ENCODE measurements at places on chromosomes 3 and 15.

- DNase-seq, result no peak
Observed at GRCh38 chr15:52103217-52104207, 9.1 kb downstream of the BCL2L10 start.

DNA sequence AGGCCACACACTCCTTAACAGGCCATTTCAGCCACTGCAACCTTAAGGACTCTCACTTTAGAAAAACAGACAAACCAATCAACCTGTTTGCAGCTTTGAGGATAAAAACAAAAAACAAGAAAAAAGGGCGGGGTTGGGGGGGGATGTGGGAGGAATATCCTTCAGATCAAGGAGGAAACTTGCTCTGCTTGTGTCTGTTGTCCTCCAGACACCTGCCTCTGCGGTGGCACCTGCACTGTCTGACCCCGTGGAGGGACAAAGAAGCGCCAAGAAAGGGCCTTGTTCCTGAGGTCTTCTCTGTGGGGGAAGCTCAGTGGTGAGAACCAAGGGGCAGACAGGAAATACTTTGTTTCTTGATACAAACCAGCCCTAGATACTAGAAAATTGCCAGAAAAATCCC lies 70.5 kb downstream of the POLR2M start:
- DNase-seq, result no peak

DNA sequence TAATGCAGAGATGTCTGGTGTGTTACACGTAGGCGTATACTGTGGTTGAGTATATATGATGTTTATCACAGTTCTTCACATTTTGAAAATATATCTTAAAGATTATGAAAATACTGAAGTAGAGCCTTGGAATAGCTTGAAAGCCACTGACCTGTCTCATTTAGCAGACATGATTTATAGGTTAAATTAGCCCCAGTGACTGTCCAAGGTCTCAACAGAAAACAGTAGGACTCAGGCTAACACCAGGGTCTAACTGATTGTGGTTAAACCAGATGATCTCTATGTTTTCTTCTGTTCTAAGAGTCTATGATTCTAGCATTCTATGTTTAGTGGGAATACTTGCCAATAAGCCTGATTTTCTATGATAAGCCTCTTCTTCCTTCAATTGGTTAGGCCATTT lies 166.4 kb upstream of the NR2E3 start:
- no peak for DNase-seq

- DNase-seq, result no peak
Observed at GRCh38 chr15:40285554-40286011, 2.7 kb upstream of the ANKRD63 start.

DNA sequence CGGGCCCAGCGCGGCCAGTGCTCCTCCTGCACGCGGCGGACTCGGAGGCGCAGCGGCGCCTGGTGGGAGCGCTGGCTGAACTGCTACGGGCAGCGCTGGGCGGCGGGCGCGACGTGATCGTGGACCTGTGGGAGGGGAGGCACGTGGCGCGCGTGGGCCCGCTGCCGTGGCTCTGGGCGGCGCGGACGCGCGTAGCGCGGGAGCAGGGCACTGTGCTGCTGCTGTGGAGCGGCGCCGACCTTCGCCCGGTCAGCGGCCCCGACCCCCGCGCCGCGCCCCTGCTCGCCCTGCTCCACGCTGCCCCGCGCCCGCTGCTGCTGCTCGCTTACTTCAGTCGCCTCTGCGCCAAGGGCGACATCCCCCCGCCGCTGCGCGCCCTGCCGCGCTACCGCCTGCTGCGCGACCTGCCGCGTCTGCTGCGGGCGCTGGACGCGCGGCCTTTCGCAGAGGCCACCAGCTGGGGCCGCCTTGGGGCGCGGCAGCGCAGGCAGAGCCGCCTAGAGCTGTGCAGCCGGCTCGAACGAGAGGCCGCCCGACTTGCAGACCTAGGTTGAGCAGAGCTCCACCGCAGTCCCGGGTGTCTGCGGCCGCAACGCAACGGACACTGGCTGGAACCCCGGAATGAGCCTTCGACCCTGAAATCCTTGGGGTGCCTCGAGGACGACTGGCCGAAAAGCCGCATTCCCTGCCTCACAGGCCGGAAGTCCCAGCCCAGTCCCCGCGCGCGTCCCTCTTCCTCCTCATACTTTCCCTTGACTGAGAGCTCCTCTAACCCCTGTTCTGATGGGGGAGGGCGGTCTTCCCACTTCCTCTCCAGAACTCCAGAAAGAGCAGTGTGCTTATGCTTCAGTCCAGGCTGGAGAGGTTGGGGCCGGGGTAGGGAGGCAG lies 1.4 kb upstream of the IL17RC start:
- DNase-seq, result no peak

- DNase-seq, result no peak
Observed at GRCh38 chr15:40313531-40314398, 6.0 kb upstream of the PLCB2 start.

GRCh38 chr15:55780292-55780691 lies 37.3 kb upstream of the PRTG start:
- DNase-seq, result no peak

GRCh38 chr3:50192689-50193141 lies 1.3 kb downstream of the GNAT1 start:
- DNase-seq, result peak; percentile 73

DNA sequence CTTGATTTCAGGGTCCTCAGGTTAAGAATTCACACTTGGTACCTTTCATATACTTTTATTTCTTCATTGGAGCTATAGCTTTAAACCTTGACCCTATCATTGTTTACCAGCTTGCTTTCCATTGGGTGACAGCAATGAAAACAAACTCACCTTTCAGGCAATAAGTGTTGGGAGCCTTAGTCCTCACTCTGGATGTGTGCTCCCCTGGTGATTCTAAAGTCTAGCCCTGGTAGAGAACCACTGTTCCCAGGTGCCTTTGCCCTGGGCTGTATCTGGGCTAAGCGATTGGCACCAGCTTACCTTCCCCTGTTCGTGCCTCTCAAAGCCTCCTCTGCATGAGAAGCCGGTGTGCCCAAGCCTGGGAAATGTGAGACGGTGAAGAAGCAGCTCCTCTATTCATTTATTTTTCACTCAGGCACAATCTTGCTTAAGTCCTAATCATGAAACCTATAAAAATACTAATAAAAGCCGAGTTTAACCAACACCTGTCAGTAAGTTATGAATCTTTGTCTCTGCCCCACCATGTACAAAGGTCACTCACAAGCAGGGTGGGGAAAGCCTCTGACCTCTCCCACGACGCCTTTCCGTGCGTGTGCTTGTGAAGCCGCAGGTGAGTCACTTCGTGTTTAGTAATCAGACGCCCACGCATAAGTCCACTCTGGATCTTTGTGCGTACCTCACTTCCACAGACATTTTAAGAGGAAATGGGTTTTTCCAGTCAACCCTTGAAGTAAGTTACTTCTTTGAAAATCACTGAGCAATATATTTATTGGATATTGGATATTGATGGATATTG lies 12.8 kb upstream of the ARRDC4 start:
- no peak for DNase-seq

GRCh38 chr15:87743562-87743961 lies 513.0 kb downstream of the NTRK3 start:
- no peak for DNase-seq

DNA sequence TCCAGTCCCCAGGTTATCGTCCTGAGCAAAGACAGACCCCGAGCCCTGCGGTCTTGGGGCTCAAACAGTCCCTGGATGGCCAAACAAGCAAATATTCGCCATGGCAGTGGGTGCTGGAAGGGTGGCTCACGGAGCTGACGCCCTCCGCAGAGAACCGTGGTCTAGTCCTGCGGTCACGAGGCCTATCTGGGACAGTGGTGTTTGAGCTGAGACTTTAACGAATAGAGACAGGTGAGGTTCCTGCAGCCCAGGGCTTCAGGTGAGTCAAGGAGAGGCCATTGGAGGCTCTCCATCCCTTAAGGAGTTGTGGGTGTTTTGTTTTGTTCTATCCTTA lies 399 bp upstream of the SUCLG2 start:
- no peak for DNase-seq

- DNase-seq, result no peak
Observed at GRCh38 chr3:30167541-30168011, 438.8 kb upstream of the TGFBR2 start.

GRCh38 chr3:47005212-47006144 lies 26.0 kb downstream of the NBEAL2 start:
- no peak for DNase-seq

DNA sequence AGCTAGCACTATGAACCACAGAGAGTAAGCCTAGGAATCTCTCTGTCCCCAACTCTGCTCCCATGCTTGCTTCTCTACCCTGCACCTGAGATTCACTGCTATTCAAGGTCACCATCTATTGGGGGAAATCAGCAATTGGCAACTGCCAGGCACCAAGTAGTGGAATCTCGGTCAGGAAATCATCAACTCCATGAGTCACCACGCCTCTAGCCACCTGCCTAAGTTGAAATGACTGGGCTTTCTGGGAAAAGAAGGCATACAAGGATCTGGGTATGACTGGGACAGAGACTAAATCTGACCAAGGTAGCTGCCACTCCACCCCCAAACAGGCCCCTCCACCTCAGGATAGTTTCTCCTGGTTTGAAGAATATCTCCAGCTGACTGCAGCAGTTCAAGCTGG lies 464.1 kb upstream of the CBLB start:
- DNase-seq, result no peak
